ENCODE measurements at places on chromosomes 4 and X.

GRCh38 chr4:10347815-10348214, 109.4 kb downstream of the ZNF518B start:
- no peak for DNase-seq

DNA sequence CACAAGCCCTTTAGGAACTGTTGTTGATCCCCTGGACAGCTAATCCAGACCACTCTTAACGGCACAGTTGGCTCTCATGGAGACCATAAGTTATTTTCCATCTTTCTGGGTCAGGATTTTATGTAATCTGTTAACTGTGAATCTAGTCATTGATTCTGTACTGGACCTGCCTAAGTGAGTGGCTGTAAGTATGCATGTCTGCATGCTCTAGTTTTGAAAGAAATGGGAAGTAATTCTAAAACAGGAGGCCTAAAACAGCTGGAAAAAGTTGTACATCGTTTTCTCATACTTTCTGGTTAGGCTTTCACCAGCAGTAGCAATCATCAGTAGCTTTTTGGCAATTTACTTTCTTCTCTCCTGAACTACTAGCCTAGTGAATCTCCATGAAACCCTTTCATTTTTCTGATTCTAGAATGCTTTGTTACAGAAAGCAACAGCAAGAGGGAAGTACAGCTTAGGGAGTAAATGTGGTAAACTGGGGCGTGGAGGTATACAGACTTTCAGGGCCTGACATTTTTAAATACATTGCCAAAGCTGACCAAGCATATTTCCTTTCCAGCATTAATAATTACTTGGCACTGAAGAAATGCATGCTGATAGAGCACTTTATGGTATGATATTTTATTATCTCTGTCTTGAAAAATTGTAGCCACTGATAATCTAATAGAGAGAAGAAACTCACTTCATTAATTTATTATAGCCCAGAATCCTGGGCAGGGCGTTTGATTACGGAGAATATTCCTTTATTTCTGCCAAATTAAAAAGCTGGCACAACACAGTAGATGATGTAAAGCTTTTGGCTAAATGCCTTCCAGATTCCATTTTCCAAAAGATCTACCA, 202.7 kb downstream of the BANK1 start:
- no peak for DNase-seq

- no peak for DNase-seq
These were observed 95.0 kb downstream of the STK32B start for GRCh38 chr4:5146248-5146647.

- DNase-seq, result no peak
These were observed 394.3 kb upstream of the TRAM1L1 start for GRCh38 chr4:117479673-117480072.

GRCh38 chr4:160224049-160224448, 1121.2 kb downstream of the RAPGEF2 start:
- no peak for DNase-seq

DNA sequence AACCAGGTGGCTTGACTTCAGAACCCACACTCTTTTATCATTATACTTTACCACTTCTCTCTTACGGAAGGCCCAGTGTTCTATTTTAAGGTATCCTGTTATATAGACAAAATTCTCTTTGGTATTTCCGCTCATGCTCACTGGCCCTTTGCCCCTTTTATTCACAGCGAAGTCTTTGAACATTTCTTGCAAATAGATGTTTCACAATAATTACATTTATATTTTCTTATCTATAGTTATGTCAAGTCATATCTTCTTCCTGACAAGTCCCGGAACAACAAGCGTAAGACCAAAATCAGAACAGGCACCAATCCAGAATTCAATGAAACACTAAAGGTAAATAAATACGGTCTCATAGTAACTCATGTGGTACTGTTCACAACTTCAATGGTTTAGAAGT, 102.0 kb downstream of the SYTL5 start:
- DNase-seq, result no peak

DNA sequence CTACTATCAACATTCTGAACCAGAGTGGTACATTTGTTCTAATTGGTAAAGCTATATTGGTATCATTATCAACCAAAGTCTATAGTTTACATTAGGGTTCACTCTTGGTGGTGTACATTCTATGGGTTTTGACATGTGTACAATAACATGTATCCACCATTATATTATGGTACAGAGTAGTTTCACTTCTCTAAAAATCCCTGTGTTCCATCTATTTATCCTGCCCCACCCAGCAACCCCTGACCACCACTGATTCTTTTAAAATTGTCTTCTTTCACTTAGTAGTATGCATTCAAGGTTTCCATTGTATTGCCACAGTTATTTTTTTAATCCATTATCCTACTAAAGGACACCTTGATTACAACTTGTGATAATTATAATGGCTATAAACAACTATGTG, 15.3 kb upstream of the TMPRSS11D start:
- no peak for DNase-seq

GRCh38 chr4:87541521-87541920, 12.3 kb upstream of the SPARCL1 start:
- no peak for DNase-seq

DNA sequence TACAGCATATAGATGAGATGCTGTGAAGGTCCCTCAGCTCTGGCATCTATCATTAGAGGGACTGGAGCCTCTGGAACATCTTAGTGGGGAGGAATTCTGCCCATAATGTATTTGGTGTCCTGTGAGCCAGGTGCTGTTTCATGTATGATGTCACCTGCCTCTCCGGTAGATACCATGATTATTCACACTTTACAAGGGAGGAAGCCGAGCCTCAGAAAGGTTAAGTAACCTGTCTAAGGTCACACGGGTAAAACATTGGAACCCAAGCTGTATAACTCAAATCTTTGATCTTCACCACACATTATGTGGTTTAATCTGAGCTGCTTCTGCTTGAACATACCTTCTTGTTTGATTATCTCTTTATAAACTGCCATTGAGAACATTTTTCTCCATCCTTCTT, 442.8 kb downstream of the BCOR start:
- no peak for DNase-seq

GRCh38 chrX:121781991-121782390, 734.6 kb downstream of the GLUD2 start:
- no peak for DNase-seq

DNA sequence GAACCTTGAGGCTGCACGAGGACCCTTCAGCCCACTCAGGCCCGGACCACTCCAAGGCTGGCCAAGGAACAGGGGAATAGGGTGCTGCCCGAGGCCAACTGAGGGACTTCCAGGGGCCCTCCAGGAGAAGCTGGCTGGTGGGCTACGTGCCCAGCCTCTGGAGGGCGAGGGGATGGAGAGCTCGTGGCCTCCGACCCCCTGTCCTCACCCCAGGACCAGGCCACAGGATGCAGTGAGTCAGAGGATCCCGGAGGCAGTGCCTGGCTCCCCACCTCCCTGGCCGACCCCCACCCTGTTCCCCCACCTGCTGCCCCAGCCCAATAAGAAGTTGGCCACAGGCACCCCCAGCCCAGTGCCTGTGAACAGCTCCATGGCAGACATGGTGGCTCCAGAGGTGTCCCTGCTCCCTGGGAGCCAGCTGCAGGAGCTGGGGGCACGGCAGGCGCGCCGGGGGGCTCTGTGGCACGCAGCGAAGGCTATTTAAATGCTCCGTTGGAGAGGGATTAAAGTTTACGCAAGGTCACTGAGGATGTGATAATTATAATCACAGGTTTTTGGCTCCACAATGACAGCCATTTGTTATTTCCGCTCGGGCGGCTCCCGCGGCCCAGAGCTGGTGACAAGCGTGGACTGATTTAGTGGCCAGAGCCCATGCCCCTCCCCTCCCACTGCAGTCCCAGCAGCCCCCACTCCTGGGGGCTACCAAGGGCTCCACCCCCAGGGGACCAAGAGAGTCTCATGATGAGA, 95.7 kb upstream of the NKX1-1 start:
- DNase-seq, result no peak

GRCh38 chrX:69060631-69061408, 104.4 kb downstream of the PJA1 start:
- no peak for DNase-seq

DNA sequence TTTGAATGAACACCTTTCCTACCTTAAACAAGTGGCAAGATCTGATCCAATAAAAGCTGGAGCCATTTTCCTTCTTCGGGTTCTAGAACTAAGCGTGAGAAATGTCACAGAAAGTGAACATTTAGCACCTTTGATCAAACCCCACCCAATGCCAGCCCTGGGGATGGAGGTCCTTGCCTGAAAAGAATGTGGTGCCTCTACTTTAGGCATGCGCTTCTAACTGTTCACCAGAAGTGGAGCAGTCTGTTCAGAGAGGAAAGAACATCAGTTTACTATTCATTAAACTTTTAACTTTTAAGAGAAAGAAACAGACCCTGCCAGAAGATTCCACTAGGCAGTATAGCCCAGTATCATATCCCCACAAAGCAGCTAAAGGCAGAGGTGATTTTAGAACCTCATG, 75.9 kb downstream of the INTS12 start:
- DNase-seq, result no peak

- no peak for DNase-seq
These were observed 39.9 kb downstream of the FAM149A start for GRCh38 chr4:186144198-186144945.

- DNase-seq, result no peak
These were observed 16.7 kb downstream of the ABLIM2 start for GRCh38 chr4:8141935-8142334.

DNA sequence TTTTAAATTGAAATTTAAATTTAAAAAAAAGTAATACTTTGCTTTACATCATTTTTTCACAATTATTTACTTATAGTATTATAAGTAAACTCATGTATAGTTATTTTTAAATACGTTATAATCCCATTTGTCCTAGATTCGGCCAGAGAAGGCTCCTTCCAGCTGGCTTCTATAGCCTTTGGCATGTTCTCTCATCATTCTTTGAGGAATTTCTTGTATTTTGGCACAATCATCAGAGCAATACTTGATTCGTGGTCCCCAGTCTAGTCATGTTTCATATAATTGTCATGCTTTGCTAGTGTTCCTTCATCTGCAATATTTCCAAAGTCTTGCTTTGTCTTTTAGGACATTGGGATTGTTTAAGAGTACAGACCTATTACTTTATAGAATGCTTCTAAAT, 1037.9 kb upstream of the AGA start:
- no peak for DNase-seq

- no peak for DNase-seq
These were observed 57.5 kb upstream of the WDR1 start for GRCh38 chr4:10173754-10174749.

DNA sequence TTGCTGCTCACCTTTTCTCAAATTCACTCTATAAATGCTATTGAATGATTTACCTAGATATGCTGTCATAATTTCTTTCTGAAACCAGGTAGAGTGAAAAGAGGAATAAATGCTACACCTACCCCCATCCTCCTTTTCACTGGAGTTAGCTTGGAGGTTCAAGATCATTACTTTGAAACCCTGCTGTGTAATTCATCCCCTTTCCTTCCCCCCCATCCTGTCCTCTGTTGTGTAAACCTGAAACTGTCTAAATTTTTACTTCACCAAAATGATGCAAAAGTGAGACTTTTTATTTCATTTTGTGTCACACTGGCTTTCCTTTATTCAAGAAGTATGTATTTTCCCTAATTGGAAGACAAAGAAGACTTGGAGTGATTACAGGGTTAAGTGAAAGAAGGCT, 5.4 kb downstream of the ZCCHC18 start:
- no peak for DNase-seq

- no peak for DNase-seq
These were observed at the start of gene AR for GRCh38 chrX:67543818-67544217. Gene AR (plus strand): TSS chrX:67544021. CDS start chrX:67545147, 1,126 bp downstream.

DNA sequence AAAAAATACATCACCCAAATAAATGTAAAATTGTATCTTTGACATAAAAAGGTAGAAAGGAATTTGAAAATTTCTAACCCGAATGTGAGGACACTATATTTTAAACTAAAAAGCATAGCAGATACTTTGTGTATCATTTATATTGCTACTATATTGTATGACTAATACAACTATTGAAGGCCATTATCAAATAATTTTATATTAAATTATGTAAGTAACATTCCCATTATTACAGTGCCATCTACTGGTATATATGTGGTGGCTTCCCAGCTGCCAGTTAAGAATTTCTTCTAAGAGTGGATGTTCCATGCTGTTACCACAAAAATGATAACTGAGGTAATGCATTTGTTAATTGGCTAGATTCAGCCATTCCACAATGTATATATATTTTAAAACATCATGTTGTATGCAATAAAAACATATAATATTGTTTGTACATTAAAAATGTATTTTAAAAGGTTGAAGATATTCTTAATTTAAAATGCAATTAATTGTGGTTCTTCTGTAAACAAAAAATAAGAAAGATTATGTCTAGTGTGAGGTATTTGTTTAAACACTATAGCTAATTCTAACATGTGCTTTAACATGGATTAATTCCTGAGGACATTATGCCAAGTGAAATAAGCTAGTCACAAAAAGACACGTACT, 65.3 kb downstream of the EGF start:
- DNase-seq, result no peak
